ENCODE measurements at places on chromosomes 5 and 9.

DNA sequence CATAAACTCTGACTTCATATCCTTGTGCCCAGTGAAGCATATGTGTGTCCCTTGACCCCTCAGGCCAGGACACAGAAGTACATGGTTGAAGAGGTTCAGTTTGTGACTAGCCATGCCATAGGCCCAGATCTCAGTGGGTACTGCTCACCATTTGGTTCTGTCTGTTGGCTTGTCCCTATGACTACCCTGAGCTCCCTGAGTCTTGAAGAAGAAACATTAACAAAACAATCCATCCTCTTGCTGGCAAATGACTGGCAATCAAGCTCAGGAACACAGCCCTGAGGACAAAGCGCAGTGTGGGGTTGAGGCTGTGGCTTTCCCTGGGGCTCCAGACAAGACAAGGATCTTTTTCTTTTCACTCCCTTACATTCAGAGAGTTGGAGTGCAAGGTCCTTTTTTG is 46.3 kb downstream of the TNFAIP8 start:
- no peak for DNase-seq

- no peak for DNase-seq
These were observed 19.3 kb upstream of the TOR2A start for GRCh38 chr9:127754099-127755060.

DNA sequence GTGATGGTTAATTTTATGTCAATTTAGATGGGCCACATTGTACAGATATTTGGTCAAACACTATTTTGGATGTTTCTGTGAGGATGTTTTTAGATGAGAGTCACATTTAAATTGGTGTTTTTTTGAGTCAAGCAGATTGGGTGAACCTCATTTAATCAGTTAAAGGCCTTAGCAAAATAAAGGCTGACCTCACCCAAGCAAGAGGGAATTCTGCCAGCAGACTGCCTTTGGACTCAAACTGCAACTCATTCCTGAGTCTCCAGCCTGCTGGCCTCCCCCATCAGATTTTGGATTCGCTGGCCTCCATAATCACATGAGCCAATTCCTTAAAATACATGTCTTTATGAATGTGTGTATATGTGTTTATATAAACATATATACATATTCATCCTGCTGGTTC is 282.7 kb upstream of the POU5F2 start:
- no peak for DNase-seq

DNA sequence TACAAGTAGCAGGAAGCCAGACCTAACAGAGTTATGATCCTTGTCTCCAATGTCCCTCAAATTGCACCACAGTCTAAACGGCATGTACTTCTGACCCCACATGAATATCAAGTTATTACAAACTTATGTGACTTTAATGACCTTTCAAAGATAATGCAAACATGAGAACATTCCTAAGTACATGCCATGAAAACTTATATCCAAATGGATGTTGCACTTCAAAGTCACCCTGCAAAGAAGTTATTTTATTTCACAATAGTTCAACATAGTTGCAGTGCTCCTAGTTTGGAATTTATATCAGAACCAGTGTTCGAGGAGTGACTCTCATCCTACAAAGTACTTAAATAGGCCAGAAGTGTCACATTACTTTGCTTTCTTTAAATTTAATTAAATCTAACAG is 41.2 kb upstream of the ITGA1 start:
- no peak for DNase-seq

DNA sequence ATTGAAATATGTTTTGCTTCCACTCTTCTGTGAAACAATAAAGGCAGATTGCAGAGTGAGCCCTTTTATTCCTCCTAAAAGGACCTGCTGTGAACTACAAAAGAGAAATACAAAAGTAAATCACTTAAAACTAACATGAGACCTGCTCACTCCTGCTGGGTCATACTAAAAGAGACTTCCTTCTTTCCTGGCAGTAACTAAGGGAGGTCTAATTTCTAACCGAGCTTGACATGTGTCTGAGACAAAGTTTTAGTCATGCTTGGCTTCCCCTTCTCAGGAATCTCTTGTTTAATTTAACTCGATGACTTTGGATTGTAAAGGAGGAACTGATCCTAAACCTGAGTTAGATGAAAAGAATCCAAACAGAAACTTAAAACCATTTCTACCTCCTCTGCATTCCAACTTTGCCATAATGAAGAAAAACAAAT is 86.4 kb upstream of the CDH6 start:
- DNase-seq = peak; percentile 88

DNA sequence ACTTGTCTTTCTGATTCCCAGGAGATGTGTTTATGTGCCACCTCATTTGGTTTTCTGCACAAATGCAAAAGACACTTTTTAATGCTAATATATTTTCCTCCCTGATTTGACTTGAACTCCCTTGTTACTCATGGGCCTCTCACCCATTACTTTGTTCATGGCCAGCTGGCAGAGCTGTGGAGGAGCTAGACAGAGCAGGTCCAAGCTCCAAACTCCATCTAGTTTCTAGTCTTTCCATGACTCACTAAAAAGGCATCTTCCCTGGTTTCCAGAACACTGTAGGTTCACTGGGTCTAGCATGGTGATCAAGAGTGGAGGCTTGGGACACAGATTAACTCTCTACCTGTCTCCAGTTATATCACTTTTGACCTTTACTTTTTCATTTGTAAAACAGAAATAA is 161.0 kb upstream of the SLC28A3 start:
- DNase-seq = no peak

- DNase-seq = no peak
These were observed 61.6 kb downstream of the SAXO1 start for GRCh38 chr9:18971404-18971803.

- DNase-seq = no peak
These were observed 296.7 kb downstream of the ARL15 start for GRCh38 chr5:54013556-54014194.

DNA sequence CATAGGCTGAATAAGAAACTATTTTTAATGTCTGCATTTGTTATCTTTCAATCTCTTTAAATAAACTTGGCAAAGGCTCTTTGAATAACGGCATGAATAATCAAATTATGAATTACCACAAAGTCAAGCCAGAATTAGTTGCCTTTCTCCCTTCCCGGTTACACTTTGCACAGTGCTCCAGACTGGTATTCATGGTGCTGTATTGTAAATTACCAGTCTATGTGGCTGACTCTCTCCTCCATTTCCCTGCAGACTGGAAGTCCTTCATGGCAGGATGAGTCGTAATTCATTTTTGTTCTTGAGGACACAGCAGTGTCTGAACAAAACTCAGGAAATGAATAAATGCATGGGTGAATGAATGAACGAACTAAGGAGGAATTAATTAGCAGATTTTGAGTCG is 142.9 kb downstream of the GNA14 start:
- no peak for DNase-seq

- no peak for DNase-seq
These were observed 21.1 kb downstream of the CARTPT start for GRCh38 chr5:71740015-71740753.

DNA sequence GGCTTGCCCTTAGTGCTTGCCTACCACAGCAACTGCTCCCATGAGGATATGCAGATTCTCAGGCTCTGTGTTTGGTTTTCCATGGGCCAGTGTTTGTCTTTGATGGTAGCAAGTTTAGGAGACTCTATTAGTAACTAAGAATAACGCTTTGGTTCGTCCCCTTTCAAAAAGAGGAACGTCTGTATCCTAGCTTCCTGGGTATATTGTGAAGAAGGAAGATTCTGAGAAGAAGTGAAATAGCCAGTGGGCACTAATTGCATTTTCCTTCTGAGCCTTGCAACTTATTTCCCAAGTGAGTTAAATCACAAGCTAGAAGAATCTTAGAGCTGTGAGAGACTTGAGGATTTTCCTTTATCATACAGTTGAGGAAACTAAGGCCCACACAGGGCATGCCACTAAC is 376.8 kb downstream of the PIK3R1 start:
- no peak for DNase-seq

DNA sequence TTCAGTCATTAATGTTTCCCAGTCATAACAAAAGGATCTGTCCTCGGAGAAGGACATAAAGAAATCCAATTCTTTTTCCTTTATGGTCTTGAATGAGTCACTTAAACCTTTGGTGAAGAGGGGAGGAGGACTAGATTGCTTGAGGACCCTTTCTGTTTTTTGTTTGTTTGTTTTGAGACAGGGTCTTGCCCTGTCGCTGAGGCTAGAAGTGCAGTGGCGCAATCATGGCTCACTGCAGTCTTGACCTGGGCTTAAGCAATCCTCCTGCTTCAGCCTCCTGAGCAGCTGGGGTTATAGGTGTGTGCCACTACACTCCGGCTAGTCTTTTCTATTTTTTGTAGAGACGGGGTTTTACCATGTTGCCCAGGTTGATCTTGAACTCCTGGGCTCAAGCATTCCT is 12.3 kb downstream of the TIGD6 start:
- no peak for DNase-seq

GRCh38 chr5:145775893-145776444 is 59.2 kb downstream of the PRELID2 start:
- no peak for DNase-seq

DNA sequence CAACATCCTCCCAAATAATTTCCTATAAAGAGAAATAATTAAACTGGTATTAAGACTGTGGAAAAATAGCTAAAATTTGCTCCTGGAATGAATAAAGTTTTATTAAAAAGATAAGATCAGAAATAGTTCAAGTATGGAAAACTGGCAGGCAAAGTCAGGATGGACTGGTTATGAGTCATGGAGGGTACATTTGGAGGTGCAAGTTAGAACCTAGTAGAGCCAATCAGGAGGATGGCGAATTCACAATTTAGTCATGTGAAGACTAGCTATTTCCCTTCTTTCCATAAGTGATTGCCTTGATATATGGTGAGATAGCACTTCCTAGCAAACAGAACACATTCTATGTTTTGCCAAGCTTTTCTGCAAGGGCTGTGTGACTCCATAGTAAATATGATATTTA is 1303.5 kb downstream of the EFNA5 start:
- no peak for DNase-seq

DNA sequence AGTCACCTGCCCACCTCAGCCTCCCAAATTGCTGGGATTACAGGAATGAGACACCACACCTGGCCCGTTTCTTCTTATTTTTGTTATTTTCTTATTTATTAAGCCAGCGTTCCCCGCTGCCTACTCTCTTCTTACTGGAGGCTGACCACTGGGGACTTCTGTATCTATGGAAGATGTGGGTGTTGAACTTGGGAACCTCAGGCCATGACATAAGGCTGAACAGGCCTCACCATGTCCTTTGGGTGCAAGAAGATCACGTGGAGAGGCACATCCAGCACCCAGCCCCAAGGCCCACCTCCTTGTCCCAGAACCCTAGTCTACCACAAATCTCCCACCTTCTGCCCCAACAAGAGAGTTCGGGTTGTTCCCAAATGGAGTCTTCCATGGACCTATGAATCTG is 59.4 kb upstream of the NEK6 start:
- no peak for DNase-seq

- DNase-seq = no peak
These were observed 10.3 kb downstream of the CNOT8 start for GRCh38 chr5:154868702-154869101.

DNA sequence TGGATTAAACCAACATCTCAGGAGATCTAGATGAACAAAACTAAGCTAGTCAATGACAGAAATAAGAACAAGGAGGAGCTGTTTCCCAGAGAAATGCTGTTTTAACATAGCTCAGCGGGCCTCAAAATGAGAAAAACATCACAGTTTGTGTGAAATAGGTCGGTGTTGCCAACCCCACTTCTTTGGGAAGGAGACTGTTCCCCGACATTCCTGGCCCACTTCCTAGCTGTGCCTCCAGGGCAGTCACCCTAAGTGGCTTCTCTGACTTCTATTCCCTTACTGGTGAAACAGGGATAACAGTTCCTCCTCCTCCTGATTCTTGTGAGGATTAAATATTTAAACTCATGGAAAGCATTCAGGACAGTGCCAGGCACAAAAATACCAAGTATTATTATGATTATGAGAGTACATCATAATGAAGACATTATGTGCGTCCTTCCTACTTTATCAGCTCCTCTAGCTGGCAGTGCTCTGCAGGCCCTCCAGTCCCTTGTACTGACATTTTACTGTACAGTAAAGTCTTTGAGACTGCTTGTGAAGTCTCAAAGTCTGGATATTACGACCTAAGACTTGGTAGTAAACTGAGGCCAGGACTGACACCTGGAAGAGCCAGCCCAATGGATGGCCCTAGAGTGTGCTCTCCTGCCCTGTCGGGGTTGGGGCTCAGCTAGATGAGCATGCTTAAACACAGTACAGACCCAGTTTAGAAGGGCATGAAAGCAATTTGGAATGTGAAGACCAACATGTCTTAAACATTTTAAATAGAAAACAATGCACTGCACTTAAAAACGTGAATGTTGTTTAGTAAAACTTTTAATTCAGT is 7.3 kb downstream of the ISCA1 start:
- DNase-seq = no peak

GRCh38 chr9:98323051-98323830 is 67.8 kb upstream of the TBC1D2 start:
- no peak for DNase-seq

DNA sequence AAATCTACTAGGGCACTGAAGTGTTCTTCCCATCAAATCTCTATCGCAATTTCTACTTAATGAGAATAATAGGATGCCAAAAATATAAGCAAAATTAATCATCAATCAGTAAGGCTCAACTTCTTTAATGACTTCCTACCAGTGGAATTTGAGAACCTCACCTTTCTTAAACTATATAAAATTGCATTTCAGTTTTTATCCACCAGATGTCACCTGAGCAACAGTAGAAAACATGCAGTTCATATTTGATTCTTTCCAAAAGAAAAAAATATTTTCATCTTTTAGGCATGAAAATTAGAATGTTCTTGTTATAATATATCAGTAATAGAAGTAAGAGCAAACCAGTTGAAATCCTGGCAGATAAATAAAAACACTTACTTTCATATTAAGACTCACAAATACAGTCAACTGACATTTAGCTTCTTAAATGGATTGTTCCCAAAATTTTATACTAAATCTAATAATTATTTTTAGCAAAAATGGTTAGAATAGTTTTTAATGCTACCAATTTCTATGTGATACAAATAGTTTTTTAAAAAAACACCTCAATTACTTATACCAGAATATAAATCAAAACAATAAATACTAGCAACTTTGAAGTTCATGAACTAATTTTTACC is 13.4 kb upstream of the CCDC112 start:
- DNase-seq = no peak

- no peak for DNase-seq
These were observed 306.4 kb upstream of the PAPPA start for GRCh38 chr9:115847216-115847615.
